Tibial nerve (tissue), 4 donors: ENCODE measurements at places on chromosomes 6 and 20. TPM values are rescaled to one million over a fixed set of nuclear protein-coding genes. Genes with fewer than 3 reads are reported as not detected.

GRCh38 chr6:145406783-145407182 is 328.5 kb downstream of the EPM2A start:
- no peaks in the 10 kb centered on the region for H3K4me1 ChIP-seq
- no peak for DNase-seq
- H3K4me3 ChIP-seq = no peak overlapping the region
- H3K27me3 ChIP-seq = no peaks in the 10 kb centered on the region
- H3K36me3 ChIP-seq = no peaks in the 10 kb centered on the region

- no peaks in the 10 kb centered on the region for H3K4me1 ChIP-seq
- H3K36me3 ChIP-seq = no peaks in the 10 kb centered on the region
- peaks cover 10% of the 10 kb centered on the region for H3K27me3 ChIP-seq
- no peak overlapping the region for H3K27ac ChIP-seq
These were observed 75.3 kb downstream of the GNAS-AS1 start for GRCh38 chr20:58775371-58775770.

DNA sequence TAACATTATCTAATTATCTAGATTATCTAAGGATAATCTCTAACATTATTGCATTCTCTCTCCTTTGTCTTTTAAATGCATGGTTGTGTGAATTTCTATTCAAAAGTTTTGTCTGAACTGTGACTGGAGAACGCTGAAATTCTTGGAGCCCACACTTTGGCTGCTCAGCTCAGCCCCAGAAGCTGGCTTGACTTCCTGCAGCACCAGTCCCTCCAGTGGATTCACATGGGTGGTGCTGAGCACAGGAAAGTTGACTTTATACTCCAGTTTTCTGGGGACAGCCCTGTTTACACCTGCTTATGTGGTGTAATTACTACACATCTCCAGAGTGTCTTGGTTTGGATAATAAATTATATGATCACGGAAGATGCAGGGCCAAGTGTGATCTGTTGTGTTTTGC is 255.1 kb upstream of the NOX3 start:
- H3K36me3 ChIP-seq = no peaks in the 10 kb centered on the region
- no peak for DNase-seq
- H3K4me3 ChIP-seq = no peak overlapping the region
- no peaks in the 10 kb centered on the region for H3K4me1 ChIP-seq
- no peak overlapping the region for H3K27ac ChIP-seq

GRCh38 chr6:1163501-1163900 is 148.4 kb upstream of the FOXQ1 start:
- H3K4me1 ChIP-seq = no peaks in the 10 kb centered on the region
- H3K27me3 ChIP-seq = no peaks in the 10 kb centered on the region
- H3K4me3 ChIP-seq = no peak overlapping the region
- H3K36me3 ChIP-seq = no peaks in the 10 kb centered on the region
- no peak overlapping the region for H3K27ac ChIP-seq

DNA sequence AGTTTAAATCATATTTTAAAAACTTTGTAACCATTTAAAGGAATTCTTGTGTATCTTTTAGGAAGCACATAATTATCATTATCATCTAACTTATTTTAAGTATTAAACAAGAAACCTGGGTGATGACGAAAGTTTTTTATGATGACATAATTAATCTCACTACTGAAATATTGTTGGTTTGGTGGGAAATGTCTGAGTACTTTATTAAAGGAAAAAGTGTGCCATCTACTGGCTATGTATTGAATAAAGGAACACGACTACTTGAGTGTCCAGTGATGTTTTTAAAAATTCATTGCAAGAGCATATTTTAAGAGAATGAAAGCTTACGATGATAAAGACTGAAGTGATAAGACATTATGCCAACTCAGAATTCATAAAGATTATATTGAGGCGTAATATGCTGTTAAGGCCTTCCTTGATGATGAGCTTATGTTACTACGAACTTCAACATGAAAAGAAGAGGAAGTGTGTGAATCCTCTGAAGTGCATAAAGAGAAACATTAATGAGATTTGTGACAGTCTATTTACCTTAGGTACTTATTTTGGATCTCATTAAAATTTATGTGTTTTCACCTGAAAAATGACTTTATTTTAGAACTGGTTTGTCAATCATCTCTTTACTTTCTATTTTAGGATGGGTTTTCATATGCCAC is 12.0 kb upstream of the TRMT11 start:
- no peaks in the 10 kb centered on the region for H3K27me3 ChIP-seq
- no peak for DNase-seq
- H3K36me3 ChIP-seq = peaks cover 31% of the 10 kb centered on the region
- H3K27ac ChIP-seq = no peak overlapping the region
- no peaks in the 10 kb centered on the region for H3K4me1 ChIP-seq

GRCh38 chr6:14664621-14665315 is 547.2 kb downstream of the CD83 start:
- H3K36me3 ChIP-seq = no peaks in the 10 kb centered on the region
- no peaks in the 10 kb centered on the region for H3K4me1 ChIP-seq
- no peak overlapping the region for H3K4me3 ChIP-seq
- H3K27me3 ChIP-seq = no peaks in the 10 kb centered on the region

GRCh38 chr20:25191051-25191450 is 4.5 kb upstream of the ENTPD6 start:
- no peaks in the 10 kb centered on the region for H3K36me3 ChIP-seq
- no peaks in the 10 kb centered on the region for H3K4me1 ChIP-seq
- DNase-seq = no peak
- no peak overlapping the region for H3K4me3 ChIP-seq

DNA sequence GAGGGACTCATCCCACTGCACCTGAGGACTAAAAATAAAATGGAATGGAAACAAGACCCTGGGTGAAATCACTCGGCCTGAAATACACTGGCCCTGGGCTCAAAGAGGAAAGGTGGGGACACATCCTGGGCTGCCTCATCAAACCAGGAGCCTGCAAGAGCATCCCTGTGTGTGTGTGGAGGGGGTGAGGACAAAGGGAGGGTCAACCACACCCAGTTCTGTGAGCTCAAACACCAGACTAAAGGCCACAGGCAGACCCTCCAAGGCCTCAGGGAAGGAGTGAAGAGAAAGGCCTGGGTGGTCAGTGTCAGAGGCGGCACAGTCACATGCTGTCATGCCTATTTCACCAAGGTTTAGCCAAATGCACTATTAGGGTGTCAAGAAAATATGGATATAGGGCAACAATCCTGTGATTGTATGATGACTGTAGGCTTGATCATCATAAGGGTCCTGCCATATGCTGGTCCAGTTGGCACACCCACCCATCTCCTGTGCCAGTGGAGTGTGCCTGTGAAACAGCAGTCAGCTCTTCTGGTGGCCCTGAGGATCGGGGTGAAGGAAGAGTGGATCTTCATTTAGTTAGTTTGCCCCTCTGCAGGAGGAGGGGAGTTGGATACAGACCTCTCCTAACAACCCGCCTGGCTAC is 28.9 kb downstream of the SRSF3 start:
- peak overlapping the region; percentile 28 for H3K27ac ChIP-seq
- no peak overlapping the region for H3K4me3 ChIP-seq
- DNase-seq = no peak
- H3K27me3 ChIP-seq = no peaks in the 10 kb centered on the region

DNA sequence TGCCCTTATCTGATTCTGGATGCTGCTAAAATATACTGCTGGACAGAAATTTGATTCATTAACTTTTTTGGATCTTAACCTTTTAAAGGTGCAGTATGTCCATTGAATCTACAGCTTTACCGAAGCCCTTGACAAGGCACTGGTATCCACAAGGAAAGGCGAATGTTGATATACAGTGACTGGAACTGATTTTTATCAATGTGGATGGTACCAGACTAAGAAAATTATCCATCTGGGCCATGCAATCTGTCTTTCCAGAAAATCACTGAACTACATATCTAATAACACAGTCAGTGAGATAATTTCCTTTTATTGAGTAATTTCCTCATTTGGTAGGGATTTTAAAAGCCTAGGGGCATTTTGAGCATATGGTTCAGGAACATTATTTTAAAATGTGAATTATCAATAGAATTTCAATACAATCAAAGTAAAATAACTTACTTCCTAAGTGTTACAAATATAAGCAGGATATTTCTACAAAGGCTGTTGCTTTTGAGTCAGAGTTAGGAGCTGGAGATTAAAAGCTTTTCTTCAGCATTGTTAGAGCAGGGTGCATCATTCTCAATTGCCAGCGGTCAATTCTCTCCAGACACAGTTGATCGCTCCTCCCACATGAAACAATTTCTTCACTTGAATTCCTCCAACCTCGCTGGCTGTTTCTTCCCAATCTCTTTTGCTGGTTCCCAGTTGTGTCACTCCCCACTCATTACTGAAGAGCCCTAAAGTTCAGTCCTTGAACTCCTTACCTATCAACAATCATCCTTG is 585.3 kb upstream of the FLRT3 start:
- H3K27ac ChIP-seq = no peak overlapping the region
- DNase-seq = no peak
- peaks cover 6% of the 10 kb centered on the region for H3K4me1 ChIP-seq
- no peaks in the 10 kb centered on the region for H3K36me3 ChIP-seq
- H3K4me3 ChIP-seq = no peak overlapping the region
- H3K27me3 ChIP-seq = no peaks in the 10 kb centered on the region

DNA sequence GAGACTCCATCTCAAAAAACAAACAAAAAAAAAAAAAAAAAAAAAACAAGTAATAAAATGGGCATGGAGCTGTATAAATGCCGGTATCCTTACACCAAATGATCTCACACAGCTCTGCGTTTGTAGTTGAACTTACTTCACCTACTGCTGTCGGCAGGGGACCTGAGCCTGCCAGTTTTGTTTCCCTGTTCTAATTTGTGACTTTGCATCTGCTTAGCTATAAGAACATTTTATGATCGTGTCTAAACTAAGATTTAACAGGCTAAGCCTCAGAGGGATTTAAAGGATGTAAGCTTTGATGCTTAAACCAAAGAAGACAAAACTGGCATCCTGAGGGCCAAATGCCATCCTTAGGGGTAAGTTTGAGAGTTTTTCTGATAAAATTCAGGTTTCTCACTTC is 58.7 kb downstream of the GCNT2 start:
- no peak for DNase-seq
- H3K27ac ChIP-seq = no peak overlapping the region
- H3K4me1 ChIP-seq = no peaks in the 10 kb centered on the region
- no peaks in the 10 kb centered on the region for H3K36me3 ChIP-seq
- H3K27me3 ChIP-seq = no peaks in the 10 kb centered on the region

GRCh38 chr6:150175586-150176151 is 32.8 kb downstream of the PPP1R14C start:
- no peak overlapping the region for H3K27ac ChIP-seq
- H3K36me3 ChIP-seq = no peaks in the 10 kb centered on the region
- DNase-seq = no peak
- no peaks in the 10 kb centered on the region for H3K4me1 ChIP-seq
- H3K4me3 ChIP-seq = no peak overlapping the region
- no peaks in the 10 kb centered on the region for H3K27me3 ChIP-seq

- no peaks in the 10 kb centered on the region for H3K4me1 ChIP-seq
- no peak overlapping the region for H3K4me3 ChIP-seq
- no peak overlapping the region for H3K27ac ChIP-seq
- no peaks in the 10 kb centered on the region for H3K27me3 ChIP-seq
- DNase-seq = no peak
- no peaks in the 10 kb centered on the region for H3K36me3 ChIP-seq
These were observed 162.3 kb downstream of the MRPL14 start for GRCh38 chr6:43964659-43965570.

- peak; percentile 20 for DNase-seq
- H3K27ac ChIP-seq = peak overlapping the region; percentile 64
- H3K4me1 ChIP-seq = peaks cover 3% of the 10 kb centered on the region
- no peaks in the 10 kb centered on the region for H3K27me3 ChIP-seq
These were observed 49.3 kb downstream of the PRR18 start for GRCh38 chr6:166258854-166259276.

DNA sequence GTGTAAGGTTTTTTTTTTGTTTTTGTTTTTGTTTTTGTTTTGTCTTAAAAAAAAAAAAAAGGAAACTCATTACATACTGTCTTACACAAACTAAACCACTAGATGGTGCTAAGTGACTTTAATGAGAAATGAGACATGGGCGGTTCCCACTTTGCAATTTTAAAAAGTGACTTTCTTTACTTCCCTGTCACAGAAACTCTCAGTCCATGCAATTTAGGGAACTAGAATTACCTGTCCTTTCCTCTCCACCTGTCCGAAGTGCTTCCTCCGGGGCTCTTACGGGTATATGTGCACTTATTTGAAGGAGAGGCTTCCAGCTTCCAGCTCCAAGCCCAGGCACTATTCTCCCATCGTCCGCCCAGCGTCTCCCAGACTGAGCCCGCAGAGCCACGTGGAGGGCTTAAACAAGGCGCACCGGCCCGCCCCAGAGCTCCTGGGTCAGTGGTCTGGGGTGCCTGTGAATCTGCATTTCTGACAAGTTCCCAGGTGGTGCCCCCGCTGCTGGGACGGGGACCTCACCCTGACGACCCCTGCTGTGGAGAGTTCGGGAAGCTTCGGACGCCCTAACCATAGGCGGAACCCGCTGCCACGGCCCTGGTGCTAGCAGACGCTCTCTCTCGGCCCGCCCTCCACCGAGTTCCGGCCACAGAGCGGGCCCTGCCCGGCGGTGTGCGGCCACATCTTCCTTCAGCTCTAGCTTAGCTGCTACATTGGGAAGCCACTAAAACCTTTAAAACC is 26.1 kb downstream of the BFSP1 start:
- no peaks in the 10 kb centered on the region for H3K36me3 ChIP-seq
- no peak for DNase-seq
- no peaks in the 10 kb centered on the region for H3K27me3 ChIP-seq
- no peak overlapping the region for H3K27ac ChIP-seq

The OLIG3 gene
- not detected for total RNA-seq

The CST4 gene
- total RNA-seq = not detected

The OGFR gene
- 108 TPM for total RNA-seq

The SYNDIG1 gene
- 15.9 TPM for total RNA-seq

The FAM83D gene
- total RNA-seq = 0.90 TPM

The TAF4 gene
- total RNA-seq = 11.2 TPM

The EPPIN gene
- not detected for total RNA-seq

The PRKN gene
- 6.5 TPM for total RNA-seq

The COL21A1 gene
- 26.9 TPM for total RNA-seq
